NCI-H526 (cell line): ENCODE measurements at places on chromosomes 6 and 20.

DNA sequence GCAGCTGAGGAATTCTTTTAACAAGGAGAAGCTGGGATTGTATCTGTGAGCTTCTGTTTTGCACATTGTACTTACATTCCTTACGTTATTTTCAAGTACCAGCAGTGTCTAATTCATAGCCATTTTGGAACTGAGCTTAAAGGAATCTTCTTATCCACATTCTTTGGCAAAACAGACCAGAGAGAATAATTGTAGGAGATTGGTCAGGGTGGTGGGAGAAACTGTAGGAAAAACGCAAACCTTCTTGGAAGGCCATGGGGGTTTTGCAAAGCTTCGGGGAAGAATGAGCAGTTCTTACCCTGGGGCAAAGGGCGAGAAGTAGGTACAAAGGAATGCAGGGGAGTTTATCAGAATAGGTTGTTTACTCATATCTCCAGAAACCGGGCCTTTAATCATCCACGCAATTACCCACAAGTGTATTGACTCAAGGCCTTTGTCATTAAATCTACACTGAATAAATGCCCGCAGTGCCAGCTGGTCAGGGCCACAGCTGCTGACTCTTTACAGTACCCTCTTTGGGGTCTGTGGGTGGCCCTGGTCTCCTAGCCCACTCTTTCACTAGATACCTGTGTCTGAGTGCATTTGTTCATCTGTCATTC, 39.6 kb upstream of the SPTLC3 start:
- DNase-seq: no peak

DNA sequence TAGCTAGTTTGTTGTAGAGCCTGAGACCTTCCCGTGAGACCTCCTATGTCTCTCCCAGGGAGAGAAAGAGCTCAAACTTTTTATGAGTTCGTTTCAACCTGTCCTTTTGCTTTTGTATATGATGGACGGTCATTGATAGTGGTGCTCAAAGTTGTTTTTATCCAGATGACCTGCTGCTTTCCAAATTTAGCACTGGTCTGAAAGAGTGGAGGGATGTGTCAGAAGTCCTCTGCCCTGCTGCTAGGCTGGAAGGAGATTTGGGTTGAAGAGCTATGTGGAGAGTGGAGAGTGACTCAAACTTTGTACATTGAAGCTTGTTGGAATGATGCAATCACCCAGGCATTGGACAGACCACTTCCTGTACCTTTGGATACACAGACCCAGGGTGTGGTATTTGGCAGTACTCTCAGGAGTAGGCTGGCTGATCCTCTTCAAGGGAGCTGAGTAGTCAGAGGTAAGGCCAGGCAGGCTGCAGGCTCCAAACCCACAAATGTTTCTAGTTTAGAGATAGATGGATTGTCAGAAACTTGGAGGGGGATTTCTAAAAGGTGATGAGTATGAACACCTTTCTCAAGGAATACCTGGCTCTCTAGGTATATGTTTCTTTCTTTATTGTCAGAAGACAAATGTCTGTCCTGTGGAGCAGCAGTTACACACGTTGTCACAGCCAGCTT, 49.4 kb upstream of the RREB1 start:
- DNase-seq: no peak

DNA sequence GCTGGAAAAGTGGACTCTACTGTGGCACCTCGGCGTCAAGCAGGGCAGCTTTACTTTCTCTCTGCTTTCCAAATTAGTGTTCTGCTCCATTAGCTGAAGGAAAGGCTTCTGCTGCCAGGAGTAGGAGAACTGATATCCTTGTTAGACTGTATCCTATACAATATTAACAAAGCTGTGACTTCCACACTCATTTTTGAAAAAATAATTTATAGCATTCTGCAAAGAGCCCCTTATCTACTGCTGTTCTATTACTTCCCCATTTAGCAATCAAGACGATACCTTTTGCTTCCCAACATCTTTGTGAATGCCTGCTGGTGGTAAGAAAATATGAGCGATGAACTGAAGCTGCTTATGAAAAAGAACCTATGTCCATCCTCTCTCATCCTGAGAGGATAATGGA, 151.1 kb downstream of the UBE3D start:
- no peak for DNase-seq

- no peak for DNase-seq
Measured at GRCh38 chr6:72811971-72812421, 190.1 kb downstream of the KCNQ5 start.

DNA sequence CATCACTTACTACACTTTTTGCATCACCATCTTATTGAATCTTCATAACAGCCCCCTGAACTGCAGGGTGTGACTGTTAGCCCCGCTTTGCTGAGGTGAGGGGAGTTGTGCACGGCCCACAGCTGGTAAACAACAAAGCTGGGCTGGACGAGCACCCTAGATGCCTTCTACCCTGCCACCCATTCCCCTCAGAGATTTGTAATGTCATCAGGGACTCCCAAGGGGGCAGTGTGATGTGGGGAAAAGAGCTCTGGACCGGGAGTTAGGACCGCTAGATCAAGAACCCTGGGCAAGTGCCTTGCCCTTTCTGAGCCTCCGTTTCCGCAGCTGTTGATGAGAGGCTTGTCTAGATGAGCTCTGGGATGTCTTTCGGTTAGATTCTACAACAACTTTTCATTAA, 20.9 kb downstream of the PKIG start:
- no peak for DNase-seq

DNA sequence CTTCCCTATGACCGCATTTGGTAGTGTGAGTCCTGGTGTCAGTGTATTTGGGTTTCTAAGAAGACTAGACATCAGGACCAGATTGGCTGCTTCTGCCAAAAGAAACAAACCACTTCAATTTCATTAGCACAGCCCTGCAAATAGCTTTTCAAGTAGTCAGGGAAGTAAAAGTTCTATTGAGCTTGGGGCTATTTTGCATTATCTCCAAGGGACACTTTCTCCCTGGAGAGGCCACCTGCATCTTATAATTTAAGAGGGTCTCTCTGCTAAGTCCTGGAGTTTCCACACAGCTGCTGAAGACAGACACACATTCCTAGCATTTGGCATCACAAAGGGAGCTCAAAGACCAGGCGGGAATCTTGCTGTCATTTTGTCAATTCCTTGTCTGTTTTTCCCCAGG, 141.2 kb downstream of the BMP2 start:
- no peak for DNase-seq
